ENCODE measurements at places on chromosomes 3 and 15. TPM values are rescaled to one million over a fixed set of nuclear protein-coding genes. Genes with fewer than 3 reads are reported as not detected.

Gene CHRNA7
- polyA plus RNA-seq = 1.8 TPM

DNA sequence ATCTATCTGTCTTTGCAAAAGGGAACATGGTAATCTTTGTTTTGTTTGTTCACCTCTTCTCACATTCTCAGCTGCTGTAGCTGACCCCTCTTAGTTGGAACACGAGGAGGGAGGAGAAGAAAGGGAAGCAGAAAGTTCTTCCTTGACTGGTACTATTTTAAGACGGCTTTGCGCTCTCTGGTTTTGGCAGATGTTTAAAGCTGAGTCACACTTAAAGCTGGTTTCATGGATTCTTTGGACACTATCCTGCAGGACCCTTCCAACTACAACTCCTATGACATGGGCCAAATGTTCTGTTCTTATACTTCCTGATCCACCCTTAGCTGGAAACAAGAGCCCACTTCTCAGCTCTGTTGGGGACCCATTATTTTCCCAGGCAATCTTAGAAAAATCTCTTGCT, 40.6 kb upstream of the FXR1 start:
- DNase-seq = no peak

GRCh38 chr15:97841558-97841957, 118.9 kb upstream of the ARRDC4 start:
- no peak for DNase-seq

DNA sequence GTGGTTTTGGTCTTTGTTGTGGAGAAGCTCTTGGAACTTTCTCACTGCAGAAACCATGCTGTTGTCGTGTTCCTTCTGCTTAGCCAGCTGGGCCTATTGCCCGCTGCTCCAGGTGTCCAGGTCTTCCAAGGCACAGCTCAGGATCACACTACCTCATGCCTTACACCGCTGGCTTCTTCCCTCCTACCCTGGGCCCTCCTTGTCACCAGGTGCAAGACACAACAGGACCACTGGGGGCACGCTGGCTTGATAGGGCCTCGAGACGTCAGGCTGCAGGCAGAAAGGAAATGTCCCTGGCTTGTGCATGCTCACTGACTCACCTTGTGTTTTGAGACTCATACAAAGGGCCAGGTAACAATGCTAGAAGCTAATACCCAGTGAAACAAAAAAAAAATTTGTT, 32.3 kb downstream of the PAQR9 start:
- DNase-seq = peak; percentile 41

GRCh38 chr3:175127075-175127662, 268.0 kb downstream of the NAALADL2 start:
- no peak for DNase-seq
